ENCODE measurements at places on chromosomes 5 and 9.

DNA sequence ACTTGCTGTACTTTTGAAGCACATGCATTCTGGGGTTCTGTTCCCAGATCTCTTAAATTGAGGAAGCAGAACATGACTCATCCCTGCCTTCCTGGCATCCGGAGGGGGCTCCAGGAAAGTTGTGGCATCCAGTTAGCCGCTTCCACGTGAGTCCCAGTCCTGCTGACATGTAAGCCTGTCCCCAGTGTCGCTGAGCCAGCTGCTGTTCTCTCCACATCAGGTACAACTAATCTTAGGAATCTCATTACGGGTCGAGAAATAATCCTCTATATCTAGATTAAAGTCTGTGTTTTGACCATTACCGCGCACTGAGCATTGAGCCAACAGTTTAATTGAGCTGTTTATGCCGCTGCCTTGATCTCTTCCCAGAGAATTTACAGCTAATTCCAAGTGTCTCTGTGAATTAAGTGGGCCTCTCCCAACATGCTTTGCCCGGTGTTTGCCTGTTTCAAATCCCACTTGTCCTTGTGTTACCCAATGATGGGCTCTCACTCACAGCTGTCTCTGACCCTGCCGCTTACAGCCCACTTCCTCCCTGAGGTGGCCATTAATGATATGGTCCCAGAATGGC, 10.5 kb upstream of the SHB start:
- DNase-seq = no peak

DNA sequence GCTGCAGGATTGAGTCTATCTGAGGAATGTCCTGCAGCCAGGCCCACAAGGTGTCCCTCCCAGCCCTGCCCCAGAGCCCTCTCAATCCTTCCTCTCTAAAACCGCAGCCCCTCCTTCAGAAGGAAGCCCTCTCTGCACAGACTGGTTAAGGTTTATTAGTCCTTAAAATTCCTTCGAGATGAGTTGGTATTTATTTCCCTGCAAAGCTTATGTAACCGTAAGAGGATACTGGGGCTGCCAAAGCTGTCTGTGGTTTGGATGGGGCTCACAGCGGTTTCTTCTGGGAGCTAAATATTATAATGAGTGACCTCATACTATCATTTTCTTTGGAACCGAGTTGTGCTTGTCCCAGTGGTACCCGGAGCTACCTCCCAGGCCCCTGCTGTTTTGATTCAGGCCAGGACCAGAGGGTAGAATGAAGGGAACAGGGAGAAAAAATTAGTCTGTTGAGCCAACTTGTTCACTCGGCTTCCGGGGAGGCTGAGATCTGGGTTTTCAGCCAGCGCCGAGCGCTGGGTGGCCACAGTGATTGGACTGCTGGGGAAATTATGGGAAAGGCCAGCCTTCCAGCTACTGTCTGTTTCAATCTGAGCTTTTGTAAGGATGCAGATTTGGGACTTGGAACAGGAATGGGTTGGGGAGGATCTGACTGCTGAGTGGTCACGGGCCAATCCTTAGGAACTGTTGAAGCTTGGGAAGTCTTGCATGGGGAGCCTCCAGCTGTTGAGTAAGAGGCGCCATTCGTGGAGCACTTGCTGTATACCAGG, 107.5 kb downstream of the NDFIP1 start:
- DNase-seq = no peak

DNA sequence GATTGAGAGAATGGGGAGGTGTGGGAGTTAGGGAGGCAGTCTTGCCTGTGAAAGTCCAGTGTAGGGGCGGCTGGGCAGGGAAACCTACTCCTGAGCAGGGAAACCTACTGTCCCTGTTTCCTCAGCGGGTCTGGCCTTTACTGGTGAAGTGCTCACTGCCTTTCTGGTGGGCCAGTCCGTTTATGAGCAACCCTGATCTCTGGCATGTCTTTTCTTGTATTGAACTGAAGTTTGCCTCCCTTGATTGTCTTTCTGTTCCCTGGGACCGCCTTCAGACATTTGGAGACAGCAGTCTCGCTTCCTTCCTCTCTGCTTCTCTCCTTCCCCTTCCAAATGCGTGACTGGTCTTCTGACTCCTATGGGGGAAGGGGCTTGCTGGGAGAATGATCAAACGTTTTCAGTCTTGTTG, 2.9 kb downstream of the SNX18 start:
- no peak for DNase-seq

GRCh38 chr5:20617841-20618240, 629.8 kb upstream of the CDH18 start:
- no peak for DNase-seq

DNA sequence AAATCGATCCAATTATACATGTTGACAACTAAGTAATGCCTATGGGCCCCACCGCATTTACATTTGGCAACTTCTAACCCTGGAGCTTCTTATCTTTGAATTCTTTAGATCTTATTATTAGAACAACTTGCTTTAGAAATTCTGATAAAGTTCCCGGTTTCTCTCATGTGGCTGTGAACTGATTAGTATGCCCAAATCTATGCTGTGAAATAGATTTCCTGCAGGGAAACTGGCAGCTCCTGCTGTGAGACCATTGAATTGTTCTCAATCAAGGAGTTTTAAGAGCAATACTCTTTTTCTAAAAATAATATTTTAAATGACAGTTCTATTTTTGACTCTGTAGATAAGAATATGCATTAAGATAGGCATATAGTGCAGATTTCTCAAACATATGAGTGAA, 177.5 kb downstream of the GABRB2 start:
- DNase-seq = no peak

DNA sequence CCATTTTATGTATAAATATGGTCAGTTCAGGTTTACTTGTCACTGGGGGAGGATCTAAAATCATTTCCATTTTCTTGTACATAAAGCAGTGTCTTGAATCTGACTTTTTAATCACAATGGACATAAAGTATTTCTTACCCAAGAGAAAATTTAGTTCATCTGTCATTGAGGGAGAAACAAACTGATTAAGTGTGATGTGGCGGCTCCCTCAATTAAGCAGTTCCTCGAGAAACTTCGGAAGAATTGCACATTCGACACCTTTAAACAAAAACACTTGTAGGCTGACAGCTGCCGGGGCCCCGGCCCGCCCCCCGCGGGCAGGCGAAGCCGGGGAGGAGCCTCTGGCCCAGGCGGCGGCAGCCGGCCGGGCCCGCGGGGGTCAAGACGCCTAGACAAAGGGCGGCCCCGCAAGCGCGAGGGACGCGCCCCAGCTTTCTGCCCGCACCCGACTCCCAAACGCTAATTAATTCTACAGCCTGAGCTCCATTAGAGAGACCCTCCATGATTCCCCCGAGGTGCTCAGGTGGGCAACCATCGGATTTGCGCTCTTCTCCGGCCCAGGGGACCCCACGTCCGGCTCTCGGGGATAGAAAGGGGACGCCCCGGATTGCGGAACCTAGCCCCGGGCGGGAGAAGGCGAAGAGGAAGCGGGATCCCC, 750 bp downstream of the TRIM36 start:
- no peak for DNase-seq

GRCh38 chr9:109797006-109797405, 17.0 kb downstream of the PALM2AKAP2 start:
- no peak for DNase-seq

DNA sequence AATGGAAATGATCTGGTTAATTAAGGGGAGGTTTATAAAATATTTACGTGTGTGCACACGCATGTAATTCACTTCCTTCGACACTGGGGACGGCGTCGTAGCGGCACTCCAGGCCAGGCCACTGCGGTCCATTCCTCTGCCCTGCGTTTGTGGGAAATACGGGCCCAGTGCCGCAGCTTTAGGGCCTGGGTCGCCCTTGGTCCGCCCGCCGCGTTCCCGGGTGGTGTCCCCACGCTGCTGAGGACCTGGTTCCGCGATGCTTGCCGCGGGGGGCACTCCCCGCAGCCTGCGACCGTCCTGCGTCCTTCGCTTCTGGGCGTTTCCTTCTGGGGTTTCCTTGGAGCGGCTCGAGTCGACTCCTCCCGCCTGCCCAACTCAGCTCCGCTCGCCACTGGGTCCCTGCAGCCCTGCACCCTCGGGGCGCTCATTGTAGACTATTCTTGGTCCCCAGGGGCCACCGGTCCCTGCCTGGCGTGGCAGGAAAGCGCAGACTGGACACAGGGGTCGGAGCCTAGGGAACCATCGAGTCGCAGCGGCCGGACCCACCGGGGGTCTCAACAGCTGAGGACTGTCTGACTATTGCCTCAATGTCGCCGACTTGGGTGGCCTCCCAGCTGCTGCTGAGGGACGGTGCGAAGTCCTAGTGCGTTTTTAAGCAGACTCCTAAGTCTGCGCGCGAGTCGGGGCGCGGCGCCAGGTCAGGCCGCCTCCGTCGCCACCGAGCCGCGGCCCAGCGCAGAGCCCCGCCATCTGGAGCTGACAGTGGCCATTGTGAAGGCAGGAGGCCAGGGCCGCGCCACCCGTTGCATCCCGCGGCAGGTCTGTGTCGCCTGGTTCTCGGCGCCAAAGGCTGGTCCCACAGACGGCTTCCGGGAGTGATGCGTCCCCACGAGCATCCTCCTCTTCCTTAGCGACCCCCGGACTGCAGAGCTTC, 4.4 kb upstream of the IRX1 start:
- DNase-seq = no peak

DNA sequence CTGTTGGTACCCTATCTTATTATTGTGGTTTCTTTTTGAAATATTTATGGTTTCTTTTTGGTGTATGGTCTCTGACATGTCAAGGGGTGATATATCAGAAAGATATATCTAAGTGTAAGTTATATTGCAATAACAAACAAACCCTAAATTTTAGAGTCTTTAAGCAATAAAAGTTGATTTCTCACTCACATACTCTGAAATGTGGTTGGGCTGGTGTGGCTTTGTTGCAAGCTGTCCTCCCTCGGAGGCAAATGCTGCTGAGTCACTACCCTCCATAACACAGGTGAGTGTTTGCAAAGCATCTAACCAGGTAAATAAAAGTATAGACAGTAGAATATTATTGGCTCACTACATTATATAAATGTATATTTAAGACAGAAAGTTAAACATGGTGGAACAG, 253.2 kb downstream of the CDH18 start:
- DNase-seq = no peak

DNA sequence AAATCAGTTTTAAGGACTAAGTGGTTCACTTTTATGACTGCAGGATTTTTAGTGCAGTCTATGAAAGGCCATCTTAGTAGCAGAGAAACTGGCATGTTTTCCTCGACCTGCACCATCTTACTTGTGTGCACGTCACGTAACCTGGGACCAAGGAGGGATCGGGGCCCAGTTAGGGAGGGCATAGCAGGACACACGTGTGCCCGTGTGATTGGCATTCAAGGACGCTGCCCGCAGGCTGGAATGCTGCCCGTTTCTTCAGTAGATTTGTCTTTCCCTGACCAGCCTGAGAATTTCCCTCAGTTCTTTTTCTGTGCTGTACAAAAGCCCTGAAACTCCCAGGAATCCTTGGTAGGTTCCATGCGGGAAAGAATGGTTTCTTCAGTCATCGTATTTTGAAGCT, 196.3 kb downstream of the TRIO start:
- DNase-seq = no peak

- peak; percentile 29 for DNase-seq
Observed at GRCh38 chr9:99057665-99058625, 47.0 kb upstream of the TGFBR1 start.

- no peak for DNase-seq
Observed at GRCh38 chr9:99356512-99356971, 134.5 kb downstream of the SEC61B start.

DNA sequence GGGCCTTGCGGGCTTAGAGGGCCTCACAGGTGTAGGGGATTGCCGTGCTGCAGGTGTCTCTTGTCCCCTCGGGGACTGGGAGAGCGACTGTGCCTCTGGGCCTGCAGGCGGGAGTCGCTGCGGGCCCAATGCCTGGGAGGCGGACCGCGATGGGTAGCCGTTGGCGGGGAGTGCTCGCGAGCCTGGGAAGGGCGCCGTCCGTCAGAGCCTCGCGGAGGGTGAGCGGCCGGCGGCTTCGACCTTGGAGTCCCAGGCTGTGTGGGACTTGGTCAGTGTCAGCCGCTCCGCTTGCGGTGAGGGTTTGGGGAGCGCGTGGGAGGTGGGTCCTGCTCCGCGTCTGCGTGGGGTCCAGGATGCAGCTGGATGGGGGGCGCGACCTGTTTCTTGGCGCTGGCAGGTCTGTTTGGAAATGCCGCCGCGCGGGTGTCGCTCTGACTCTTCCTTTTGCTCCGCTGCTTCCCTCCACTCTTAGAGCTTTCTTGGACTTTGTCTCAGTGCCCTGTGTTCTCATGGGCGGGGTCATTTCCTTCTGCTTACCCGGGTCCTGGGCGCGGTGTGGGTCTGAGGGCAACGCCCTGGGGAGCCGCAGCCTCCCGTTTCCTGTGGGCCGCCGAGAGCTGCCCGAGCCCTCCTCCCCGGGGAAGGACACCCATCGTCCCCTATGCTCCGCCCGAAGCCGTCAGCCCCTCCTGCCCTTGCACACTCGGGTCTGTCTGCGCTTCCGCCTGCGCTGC, 88.9 kb upstream of the CACNA1B start:
- no peak for DNase-seq
